ENCODE measurements at places on chromosomes 5 and 9.

- no peak for DNase-seq
Observed at GRCh38 chr9:18396102-18396728, 77.7 kb upstream of the ADAMTSL1 start.

- DNase-seq: no peak
Observed at GRCh38 chr9:122396614-122397148, 25.9 kb downstream of the PTGS1 start.

- no peak for DNase-seq
Observed at GRCh38 chr5:177092178-177093081, 5.7 kb downstream of the FGFR4 start.

DNA sequence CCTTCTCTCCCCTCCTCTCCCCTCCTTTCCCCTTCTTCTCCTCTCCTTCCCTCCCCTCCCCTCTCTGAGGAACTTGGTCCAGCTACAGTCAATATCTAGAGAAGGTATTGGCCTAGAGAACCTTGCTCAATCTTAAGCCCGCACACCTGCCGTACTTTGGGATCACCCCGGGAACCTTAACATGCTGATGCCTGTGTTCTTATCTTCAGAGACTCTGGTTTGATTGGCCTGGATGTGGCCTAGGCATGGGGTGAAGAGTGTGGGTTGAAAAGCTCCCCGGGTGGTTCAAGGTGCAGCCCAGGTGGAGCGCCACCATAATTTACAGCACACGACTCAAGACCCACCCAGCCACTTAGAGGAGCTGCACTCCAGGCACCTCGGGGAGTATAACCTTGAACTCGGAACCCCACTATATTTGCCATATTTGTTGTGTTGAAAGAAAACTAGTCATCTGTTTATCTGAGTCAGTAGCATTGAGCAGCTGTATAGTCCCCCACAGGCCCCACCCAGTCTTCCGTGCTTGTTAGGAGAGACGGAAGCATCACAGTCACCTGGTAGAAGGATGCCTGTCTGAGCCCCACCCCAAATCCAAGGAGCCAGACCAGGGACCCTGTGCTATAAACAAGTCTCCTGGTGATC lies 14.4 kb upstream of the PHF19 start:
- DNase-seq: peak; percentile 3

DNA sequence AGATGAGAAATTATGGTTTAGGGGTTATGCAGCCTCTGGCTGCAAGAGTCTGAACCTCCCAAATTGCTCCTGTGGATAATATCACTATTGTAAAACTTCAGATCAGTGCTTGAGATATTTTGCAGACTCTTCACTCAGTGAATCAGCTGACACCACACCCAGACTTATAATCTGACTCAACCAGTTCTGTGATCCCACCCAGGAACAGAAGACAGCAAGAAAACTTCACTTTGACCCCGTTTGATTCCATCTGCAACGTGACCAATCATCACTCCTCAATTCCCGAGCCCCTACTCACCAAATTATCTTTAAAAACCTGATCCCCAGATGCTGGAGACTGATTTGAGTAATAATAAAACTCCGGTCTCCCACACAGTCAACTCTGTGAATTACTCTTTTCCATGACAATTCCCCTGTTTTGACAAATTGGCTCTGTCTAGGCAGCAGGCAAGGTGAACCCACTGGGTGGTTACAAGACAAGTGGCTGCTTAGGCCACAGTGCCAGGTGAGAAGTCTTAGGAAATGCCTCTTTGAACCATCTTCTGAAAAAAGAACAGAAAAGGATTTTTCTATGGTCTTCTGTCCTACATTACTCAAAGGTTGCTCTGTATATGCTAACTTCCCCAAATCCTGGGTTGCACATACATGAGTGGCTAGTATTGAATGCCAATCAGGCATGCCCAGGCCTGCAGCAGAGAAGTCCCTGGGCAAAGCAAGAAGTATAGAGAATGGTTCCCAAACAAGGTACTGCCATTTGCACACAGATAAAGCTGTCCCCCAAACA lies 588.0 kb downstream of the PRELID2 start:
- no peak for DNase-seq

GRCh38 chr9:131639769-131640437 lies 94.6 kb downstream of the PRRT1B start:
- DNase-seq: no peak

DNA sequence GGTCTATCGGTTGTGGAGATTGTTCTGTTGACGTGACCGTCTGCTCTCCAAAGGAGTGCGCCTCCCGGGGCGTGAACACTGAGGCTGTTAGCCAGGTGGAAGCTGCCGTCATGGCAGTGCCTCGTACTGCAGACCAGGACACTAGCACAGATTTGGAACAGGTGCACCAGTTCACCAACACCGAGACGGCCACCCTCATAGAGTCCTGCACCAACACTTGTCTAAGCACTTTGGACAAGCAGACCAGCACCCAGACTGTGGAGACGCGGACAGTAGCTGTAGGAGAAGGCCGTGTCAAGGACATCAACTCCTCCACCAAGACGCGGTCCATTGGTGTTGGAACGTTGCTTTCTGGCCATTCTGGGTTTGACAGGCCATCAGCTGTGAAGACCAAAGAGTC lies 128.9 kb upstream of the DMRT1 start:
- no peak for DNase-seq

DNA sequence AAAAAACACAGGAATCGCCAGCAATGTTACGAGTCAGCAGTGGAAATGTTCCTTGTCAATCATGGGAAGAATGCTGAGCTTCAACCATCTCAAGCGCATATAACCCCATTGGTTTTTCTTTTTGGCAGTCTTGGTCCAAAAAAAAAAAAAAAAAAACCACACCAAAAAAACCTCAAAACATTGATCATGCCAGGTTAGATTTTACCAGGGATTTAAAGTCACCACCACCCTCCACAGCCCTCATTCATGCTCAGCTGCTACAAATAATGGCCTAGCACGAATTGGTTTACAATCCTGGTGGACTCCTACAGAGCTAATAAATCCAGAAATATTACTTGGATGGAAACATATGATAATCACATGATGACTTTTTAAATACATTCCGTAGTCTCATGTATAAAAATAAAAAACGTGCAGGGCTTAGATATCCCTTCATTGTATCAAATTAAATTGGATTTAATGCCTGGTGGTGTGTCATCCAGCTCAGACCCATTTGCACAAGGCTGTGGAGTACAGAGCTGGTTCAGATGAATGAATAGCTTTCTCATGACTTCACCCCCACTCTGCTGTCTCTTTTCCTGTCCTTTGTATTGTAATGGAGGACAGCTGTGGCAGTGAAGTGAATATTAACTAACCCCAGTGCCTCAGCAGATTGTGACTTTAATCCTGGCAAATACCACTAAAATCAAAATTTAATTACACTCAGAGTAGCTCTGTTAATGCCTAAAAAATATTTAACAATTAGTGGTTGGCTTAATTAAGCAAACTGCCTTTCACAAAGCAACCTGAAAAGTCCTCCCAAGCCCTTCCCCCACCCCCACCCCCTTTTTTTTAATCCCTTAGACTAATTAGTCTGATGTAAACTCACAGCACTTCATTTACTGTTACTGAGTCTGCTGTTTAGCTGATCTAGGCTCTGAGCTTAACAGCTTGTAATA lies 626.5 kb upstream of the ZNF608 start:
- DNase-seq: no peak

GRCh38 chr5:96753848-96754247 lies 53.9 kb downstream of the ERAP1 start:
- DNase-seq: peak; percentile 64

DNA sequence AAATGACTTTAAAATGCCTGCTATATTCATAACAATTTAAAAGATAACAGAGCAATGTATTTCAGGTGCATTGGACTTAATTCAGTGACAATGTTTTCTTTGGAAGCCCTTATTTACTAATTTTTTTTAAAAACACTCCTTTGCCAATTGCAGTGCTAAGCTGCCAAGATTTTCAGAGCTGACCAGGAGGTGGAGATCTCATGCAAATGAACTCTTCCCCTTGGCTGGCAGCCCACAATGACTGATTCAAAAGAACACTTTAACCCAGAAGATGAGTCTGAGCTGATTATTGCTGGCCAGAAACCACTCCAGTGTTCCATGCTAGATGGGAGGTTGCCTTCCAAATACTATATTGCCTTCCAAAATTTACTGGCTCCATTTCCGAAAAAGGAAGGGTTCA lies 128.3 kb upstream of the CCNH start:
- DNase-seq: peak; percentile 55

DNA sequence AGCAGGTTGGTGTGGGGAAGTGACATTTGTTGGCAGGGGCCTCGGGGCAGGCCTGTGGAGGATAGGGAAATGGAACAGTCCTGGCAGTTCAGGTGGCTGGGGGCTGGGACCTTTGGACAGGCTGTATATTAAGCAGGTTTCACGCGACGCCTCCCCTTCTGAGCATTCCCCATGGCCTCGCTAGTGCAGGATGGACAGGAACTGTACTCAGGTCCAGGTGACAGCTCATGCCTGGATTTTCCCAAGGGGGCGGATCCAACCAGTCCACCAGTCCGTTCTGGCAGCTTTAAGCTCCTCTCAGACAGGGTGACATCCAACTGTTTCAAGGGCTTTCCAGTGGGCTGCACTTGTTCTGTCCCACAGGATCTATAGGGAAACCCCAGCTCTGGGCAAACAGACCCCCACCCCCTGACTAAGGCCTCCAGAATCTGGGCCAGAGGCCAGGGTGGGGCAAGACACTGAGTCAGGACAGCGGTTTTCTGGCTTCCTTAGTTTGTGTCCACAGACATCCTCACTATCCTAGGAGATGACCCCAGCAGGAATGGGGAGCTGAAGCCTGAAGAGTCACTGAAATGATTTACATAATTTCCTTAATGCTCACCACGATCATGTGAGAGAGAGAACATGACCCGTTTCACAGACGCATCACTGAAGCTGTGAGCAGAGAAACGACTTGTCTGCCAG lies 20.9 kb downstream of the CSF2 start:
- no peak for DNase-seq

DNA sequence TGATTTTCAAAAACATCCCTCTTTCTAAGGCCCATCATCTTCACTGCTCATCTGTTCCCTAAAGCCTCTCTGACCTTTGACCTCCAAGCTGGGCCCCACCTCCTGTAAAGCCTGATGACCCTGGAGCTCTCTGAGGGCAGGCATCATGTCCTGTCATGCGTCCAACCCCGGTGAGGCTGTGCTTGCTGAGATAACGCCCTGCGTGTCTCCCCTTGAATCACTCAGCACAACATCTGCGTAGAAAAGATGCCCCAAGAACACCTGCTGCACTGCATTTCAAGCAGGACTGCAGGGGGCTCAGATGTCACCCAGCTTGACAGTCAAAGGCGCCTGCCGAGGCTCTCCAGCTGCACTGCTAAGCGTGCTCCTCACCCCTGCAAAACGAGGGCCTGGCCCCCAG lies 78.0 kb downstream of the OTULIN start:
- peak; percentile 75 for DNase-seq

GRCh38 chr5:2173151-2173834 lies 290.6 kb upstream of the IRX4 start:
- peak; percentile 84 for DNase-seq

DNA sequence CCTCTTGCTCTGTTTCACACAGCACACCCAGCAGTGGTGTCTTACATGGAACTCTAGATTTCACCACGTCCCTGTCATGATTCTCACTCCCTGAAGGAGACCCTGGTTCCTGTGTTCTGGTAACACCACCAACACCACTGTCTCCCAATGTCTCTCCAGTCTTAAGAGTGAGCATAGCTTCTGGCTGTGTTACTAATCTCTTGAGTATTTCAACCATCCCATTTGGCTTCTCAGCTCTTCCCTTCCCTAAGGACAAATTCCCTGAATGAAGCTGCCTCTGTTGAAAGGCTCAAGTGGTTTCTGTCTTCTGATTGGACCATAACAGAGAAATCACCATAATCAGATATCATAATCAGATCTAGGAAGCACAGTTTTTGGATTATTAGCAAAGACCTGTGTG lies 311.8 kb downstream of the DNAH5 start:
- DNase-seq: no peak

GRCh38 chr5:107935645-107936044 lies 264.9 kb upstream of the EFNA5 start:
- no peak for DNase-seq

GRCh38 chr5:43233946-43234345 lies 41.9 kb downstream of the NIM1K start:
- DNase-seq: no peak

- DNase-seq: peak; percentile 20
Observed at GRCh38 chr5:73484511-73484910, 13.7 kb upstream of the BTF3 start.

DNA sequence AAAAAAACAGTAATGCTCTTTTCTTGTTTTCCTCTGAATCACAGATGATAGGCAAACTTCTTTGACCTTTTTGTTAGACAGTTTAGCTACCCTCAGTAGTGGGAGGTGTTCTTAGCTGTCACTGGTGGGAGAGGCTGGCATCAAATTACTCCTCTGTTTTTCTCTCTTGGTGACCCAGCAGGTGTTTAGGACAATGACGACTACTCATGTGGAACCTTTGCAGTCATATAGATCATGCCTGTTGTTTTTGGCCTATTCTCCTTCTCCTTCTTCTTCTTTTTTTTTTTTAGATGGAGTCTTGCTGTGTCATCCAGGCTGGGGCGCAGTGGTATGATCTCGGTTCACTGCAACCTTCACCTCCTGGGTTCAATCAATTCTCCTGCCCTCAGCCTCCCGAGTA lies 15.4 kb upstream of the NPR2 start:
- DNase-seq: peak; percentile 70

GRCh38 chr9:8766096-8766495 lies 966.5 kb upstream of the DMAC1 start:
- DNase-seq: no peak

DNA sequence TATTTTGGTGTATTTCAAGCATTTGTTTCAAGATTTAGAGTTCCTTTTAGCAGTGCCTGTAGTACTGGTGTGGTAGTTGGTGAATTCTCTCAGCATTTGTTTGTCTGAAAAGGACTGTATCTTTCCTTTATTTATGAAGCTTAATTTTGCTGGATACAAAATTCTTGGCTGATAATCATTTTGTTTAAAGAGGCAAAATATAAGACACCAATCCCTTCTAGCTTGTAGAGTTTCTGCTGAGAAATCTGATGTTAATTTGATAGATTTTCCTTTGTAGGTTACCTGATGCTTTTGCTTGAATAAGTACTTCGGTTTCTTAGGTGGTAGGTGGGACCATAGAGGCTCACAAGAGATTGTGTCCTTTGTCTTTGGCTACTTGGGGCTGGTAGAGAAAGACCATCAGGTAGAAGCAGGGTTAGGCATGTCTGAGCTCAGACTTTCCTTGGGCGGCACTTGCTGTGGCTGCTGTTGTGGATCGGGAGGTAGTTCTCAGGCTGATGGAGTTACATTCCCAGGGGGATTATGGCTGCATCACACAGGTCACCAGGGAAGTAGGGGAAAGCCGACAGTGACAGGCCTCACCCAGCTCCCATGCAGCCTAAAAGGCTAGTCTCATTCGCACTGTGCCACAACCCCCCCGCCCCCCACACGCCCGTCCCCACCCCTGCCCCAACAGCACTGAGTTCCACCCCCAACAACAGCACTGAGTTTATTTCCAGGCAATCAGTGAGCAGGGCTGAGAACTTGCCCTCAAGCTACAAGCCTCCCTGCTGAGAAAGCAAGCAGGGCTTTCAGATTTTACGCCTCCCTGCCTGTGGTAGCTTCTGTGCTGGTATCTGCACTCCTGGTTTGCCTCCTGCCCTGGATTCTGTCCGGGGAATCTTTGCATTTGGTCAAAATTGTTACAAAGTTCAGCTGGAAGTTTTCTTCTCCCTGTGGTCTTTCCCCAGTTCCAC lies 127.1 kb upstream of the GLRA1 start:
- DNase-seq: no peak

GRCh38 chr5:19880859-19881436 lies 107.1 kb downstream of the CDH18 start:
- peak; percentile 92 for DNase-seq

All from NCI-H1417 (cell line).